ENCODE measurements at places on chromosomes 3 and 15.
A peak's percentile ranks its signal among the peaks of the same experiment; 100 is the strongest.

DNA sequence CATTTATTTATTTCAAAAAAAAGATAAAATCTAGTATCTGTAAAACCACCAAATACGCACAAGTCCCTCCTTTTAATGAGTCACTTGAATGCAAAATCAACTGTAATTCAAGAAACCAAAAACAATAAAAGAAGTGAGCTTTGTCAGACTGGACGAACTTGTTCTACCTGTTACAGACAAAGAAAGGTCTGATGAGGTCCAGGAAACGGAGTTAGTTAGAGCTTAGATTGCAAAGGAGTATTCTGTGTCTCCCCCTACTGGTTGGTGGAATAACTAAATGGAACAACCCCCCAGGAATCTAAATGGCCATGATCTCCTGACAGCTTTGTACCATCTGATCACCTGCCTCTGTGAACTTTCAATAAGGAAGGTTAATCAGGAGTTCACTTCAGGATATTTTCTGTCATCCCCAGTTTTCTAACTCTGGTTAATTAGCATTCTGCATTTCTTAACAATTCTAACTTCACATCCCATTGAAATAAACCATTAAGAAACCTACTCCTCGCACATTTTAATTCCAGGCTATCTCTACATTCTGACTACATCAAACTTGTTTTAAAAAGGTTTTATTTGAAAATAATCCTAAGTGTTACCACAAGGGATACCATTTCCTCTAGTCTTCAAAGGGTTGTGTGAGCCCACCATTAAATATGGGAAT is 333.0 kb upstream of the SATB1 start:
- peak; percentile 69 for DNase-seq

DNA sequence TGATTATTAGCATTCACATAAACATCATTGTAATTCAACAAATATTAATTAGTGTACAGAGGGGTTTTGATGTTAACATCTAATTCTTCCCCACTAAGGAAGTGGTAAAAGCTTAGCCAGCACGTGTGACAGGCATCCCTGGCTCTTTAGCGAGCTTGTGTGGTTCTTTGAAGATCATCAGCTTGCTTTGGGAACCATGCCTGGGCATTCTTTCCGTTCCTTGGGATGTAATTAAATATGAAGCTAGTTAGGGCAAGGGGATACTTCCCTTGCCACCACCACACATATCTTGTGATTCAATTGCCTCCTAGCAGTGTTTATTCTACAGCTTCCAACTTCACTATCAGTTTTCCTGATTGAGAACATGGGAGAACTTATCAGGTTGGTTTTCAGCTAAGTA is 246.5 kb downstream of the MYRIP start:
- DNase-seq: no peak

DNA sequence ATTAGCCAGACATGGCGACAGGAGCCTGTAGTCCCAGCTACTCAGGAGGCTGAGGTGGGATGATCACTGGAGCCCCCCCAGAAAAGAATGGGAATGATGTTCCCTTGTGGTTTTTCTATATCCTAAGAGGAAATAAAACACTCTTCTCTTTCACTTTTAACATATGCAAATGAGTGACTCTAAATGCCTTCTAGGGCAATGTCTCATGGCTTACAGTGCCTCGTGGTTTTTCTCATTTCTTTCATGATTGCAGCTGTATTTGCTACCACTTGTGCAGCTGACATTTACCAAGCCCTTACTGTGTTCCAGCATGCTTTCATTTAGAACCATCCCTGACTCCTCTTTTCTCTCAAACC is 26.4 kb downstream of the STOML1 start:
- DNase-seq: peak; percentile 39

DNA sequence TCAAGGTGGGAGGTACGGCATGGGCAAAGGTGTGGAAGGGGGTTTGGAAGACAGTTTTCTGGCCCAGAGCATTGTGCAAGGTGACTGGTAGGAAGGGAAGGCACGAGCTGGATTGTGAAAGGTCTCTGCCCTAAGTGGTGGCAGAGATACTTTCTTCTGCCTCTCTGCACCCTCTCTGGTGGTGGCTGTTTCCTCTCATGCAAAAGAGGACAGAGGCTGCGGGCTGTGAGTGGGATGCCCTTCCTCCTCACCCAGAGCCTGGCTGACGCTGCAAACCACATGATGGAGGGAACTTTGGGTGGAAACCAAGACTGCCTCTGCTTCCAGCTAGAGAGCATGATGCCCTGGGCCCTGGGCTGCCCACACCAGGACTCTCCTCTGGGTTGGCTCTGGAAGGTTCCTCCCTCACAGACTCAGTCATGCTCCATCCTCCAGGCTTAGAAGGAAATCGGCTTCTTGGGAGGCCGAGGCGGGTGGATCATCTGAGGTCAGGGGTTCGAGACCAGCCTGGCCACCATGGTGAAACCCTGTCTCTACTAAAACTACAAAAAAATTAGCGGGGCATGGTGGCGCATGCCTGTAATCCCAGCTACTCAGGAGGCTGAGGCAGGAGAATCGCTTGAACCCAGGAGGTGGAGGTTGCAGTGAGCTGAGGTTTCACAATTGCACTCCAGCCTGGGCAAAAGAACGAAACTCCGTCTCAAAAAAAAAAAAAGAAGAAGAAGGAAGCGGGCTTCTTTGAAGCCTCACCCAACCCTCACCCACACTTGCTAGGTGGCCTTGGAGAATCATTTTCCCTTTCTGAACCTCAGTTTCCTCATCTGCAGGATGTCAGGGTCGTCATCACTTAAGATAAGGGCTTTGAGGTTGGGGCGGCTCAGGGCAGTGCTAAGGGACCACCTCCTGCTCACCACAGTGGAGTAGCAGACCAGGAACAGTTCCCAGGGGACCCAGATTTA is 8.3 kb downstream of the PSTPIP1 start:
- peak; percentile 88 for DNase-seq

- DNase-seq: no peak
Measured at GRCh38 chr3:72724070-72724469, 124.2 kb downstream of the SHQ1 start.

GRCh38 chr15:39413558-39413957 is 167.3 kb upstream of the THBS1 start:
- no peak for DNase-seq

- DNase-seq: peak; percentile 62
Measured at GRCh38 chr15:90529371-90530249, at the start of gene CRTC3. TSS of gene CRTC3 (plus strand) at chr15:90529923. CDS start at chr15:90530072, 149 bp downstream.

- no peak for DNase-seq
Measured at GRCh38 chr15:49978121-49978520, 140.9 kb downstream of the ATP8B4 start.

All from activated CD8-positive, alpha-beta T cell treated with anti-CD3 and anti-CD28 coated beads, Interleukin-2, amount 10 ng/mL, durations not matched to agents 7 days and 5 days (primary cell).